ENCODE measurements at places on chromosomes 13 and 19. TPM values are rescaled to one million over a fixed set of nuclear protein-coding genes. Genes with fewer than 3 reads are reported as not detected.

DNA sequence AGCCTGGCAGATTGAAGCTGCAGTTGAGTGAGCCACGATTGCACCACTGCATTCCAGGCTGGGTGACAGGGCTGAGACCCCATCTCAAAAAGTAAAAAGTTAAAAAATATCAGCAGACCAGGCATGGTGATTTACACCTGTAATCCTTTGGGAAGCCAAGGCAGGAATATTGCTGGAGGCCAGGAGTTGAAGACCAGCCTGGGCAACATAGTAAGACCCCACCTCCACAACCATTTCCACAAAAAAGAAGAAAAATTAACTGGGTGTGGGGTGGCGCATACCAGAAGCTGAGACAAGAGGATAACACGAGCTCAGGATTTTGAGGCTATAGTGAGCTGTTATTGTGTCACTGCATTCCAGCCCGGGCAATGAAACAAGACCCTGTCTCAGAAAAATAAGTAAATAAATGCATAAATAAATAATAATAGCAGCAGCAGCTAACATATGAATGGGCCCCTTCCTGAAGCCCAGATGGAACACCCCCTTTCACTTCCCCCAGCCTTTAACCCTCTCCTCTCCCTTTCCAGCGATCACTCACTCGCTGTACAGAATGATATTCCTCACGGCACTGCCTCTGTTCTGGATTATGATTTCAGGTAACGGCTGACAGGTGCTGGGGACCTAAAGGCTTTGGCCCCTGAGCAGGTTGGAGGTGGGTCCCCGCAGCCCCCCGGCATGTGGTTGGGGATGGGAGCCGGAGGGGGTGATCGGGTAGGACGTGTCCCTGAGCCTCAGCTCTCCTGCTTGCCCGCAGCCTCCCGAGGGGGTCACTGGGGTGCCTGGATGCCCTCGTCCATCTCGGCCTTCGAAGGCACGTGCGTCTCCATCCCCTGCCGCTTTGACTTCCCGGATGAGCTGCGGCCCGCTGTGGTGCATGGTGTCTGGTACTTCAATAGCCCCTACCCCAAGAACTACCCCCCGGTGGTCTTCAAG lies 3.2 kb downstream of the MAG start:
- no peak for DNase-seq
- no peak overlapping the region for H3K27ac ChIP-seq
- H3K36me3 ChIP-seq: no peaks in the 10 kb centered on the region
- H3K4me1 ChIP-seq: no peaks in the 10 kb centered on the region

The SLC17A7 gene
- total RNA-seq: 0.13 TPM

The ZNF284 gene
- 2.7 TPM for total RNA-seq

DNA sequence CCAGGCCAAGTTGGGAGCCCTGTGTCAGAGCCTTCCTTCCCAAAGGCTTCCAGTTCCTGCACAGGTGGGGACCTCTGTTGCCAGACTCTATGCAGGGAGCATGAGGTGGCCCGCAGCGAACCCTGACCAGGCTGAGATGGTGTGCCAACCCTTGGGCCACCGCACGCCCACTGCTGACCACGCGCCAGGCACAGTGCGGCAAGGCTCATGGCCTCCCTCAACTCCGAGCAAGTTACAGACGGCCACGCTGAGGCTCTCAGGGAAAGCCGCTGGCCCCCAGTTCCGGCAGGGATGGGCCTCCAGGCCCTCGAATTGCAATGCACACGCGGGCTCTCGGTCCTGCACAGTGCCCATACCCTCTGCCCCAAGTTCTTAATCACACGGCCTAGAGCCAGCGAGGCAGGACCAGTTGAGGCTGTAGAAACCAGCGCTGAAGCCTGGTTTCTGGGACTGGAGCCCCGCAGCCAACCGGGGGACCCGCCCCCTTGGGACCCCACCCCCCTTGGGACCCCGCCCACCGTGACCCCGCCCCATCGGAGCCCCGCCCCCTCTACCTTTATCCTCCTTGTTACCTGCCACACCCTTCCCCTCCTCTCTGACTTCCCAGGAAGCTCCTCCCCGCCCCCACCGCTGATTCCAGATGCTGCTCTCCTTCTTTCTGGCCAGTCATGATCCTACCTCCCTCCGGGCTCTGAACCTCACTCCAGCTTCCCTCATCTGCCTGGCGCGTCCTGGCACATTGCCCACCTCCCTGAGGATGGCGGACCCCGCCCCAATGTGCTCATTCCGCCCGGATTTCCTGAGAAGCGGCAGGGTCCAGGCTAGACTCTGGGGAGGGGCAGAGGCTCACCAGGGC lies 6.0 kb downstream of the PEX11G start:
- no peak overlapping the region for H3K4me3 ChIP-seq
- H3K27ac ChIP-seq: no peak overlapping the region
- H3K36me3 ChIP-seq: no peaks in the 10 kb centered on the region
- H3K27me3 ChIP-seq: no peaks in the 10 kb centered on the region
- H3K4me1 ChIP-seq: no peaks in the 10 kb centered on the region
- DNase-seq: no peak

The LRRC25 gene
- total RNA-seq: not detected

DNA sequence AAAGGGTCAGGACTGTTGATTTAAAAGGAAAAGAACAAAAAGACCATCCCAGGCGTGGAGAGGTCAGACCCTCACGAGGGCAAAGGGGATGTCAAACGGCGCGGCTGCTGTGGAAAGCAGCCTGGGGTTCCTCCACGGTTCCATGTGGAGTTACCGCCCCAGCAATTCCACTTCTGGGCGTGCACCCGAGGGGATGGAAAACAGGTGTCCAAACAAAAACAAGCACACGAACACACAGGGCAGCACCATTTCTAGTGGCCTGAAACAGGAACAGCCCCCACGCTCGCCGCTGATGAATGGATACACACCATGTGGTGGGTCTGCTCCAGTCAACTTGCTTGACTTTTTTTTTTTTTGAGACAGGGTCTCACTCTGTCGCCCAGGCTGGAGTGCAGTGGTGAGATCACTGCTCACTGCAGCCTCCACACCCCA lies 11.2 kb downstream of the AP3D1 start:
- DNase-seq: no peak
- no peaks in the 10 kb centered on the region for H3K27me3 ChIP-seq
- H3K27ac ChIP-seq: no peak overlapping the region
- H3K36me3 ChIP-seq: peaks cover 7% of the 10 kb centered on the region

The KANK3 gene
- total RNA-seq: 26.3 TPM

- H3K36me3 ChIP-seq: no peaks in the 10 kb centered on the region
- no peaks in the 10 kb centered on the region for H3K27me3 ChIP-seq
- H3K27ac ChIP-seq: no peak overlapping the region
- no peak overlapping the region for H3K4me3 ChIP-seq
- peaks cover 4% of the 10 kb centered on the region for H3K4me1 ChIP-seq
Measured at GRCh38 chr19:953445-954271, 27.8 kb downstream of the ARID3A start.

GRCh38 chr13:83666141-83666540 lies 216.1 kb downstream of the SLITRK1 start:
- no peaks in the 10 kb centered on the region for H3K36me3 ChIP-seq
- H3K27me3 ChIP-seq: no peaks in the 10 kb centered on the region
- H3K4me1 ChIP-seq: no peaks in the 10 kb centered on the region
- no peak overlapping the region for H3K27ac ChIP-seq

- peaks cover 18% of the 10 kb centered on the region for H3K4me1 ChIP-seq
- H3K27ac ChIP-seq: no peak overlapping the region
- no peaks in the 10 kb centered on the region for H3K36me3 ChIP-seq
Measured at GRCh38 chr13:43787518-43787891, 733 bp upstream of the ENOX1 start.

DNA sequence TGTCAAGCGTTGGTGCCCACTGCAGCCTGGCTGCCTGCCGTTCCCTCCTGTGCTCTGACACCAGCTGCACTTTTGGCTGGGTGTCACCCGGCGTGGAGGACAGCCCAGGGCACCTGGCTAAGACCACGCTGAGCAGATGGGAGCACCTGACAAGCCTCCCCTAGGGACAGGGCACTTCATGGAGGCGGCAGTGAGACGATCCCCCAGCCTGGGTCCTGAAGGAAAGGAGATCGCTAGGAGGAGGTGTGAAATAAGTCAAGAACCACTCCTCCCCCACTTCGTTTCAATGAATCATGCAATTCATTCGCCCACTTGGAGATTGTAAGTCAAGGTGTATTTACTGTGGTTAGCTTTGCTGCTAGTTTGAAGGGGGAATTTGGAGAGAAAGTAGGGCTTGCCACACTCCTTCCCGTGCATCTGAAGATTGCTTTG lies 38.8 kb downstream of the VSTM2B start:
- H3K4me1 ChIP-seq: no peaks in the 10 kb centered on the region
- no peaks in the 10 kb centered on the region for H3K36me3 ChIP-seq
- no peaks in the 10 kb centered on the region for H3K27me3 ChIP-seq
- no peak for DNase-seq
- H3K27ac ChIP-seq: no peak overlapping the region
- H3K4me3 ChIP-seq: no peak overlapping the region

The ZNF540 gene
- total RNA-seq: 0.75 TPM

DNA sequence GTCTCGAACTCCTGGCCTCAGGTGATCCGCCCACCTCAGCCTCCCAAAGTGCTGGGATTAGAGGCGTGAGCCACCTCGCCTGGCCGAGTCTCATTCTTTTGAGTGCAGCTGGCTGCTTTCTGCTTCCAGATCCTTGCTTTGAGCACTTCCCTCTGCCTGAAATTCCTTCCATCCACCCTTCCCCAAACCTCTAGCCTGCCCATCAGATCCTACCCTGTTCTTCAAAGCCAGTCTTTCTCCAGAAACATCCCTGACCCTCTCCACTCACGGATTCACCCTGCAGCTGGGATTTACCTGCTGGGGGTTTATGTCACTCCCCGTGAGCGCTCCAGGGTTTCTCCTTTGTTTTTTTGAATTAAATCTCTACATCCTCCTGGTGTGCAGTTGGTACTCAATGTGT lies 13.1 kb upstream of the NPAS1 start:
- no peaks in the 10 kb centered on the region for H3K36me3 ChIP-seq
- no peak overlapping the region for H3K4me3 ChIP-seq
- H3K4me1 ChIP-seq: no peaks in the 10 kb centered on the region
- H3K27me3 ChIP-seq: peaks cover 5% of the 10 kb centered on the region
- no peak overlapping the region for H3K27ac ChIP-seq
- no peak for DNase-seq

GRCh38 chr13:50527612-50528509 lies 315.6 kb downstream of the DLEU7 start:
- no peak overlapping the region for H3K4me3 ChIP-seq
- H3K27ac ChIP-seq: no peak overlapping the region
- H3K27me3 ChIP-seq: no peaks in the 10 kb centered on the region
- H3K36me3 ChIP-seq: no peaks in the 10 kb centered on the region
- peaks cover 8% of the 10 kb centered on the region for H3K4me1 ChIP-seq

The MBD3L2 gene
- total RNA-seq: not detected

DNA sequence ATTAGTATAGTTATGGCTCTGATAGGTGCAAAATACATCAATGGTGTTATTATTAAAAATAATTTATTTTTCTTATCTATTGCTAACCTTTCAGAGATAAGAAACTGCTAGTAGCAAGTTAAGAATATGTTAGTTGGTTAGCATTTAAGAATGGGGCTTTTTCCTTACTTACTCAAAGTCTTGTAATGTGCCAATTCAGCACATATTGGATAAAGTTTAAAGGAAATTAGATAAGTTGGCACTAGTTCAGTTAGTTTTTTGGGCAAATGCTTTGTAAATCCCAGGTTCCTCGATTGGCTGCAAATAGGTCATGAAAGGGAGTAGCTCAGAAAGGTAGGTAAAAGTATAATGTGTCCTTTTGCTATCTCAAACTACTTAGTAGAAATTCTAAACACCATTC lies 2806.7 kb downstream of the PCDH9 start:
- no peaks in the 10 kb centered on the region for H3K27me3 ChIP-seq
- H3K27ac ChIP-seq: no peak overlapping the region
- H3K36me3 ChIP-seq: no peaks in the 10 kb centered on the region
- DNase-seq: no peak
- no peak overlapping the region for H3K4me3 ChIP-seq
- no peaks in the 10 kb centered on the region for H3K4me1 ChIP-seq

The KLK15 gene
- not detected for total RNA-seq

DNA sequence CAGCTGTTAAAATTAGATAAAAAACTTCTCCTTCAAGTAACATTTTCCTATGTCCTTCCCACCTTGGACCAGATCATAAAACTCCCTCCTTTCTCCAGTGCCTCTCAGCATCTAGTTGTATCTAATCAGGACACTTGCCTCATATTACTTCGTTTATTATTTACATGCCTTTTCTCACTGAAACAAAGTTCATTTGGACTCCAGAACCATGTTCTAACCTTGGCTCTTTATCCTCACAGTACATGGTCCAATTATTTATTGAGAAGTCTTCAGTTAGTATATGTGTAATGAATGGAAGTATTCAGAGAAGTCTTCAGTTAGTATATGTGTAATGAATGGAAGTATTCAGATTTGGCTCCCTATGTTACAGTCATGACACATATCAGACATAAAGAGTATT lies 342.7 kb downstream of the OXGR1 start:
- H3K27ac ChIP-seq: no peak overlapping the region
- DNase-seq: no peak
- H3K4me1 ChIP-seq: peaks cover 12% of the 10 kb centered on the region
- H3K4me3 ChIP-seq: no peak overlapping the region
- no peaks in the 10 kb centered on the region for H3K27me3 ChIP-seq
- no peaks in the 10 kb centered on the region for H3K36me3 ChIP-seq

GRCh38 chr19:30083701-30084156 lies 141.7 kb downstream of the URI1 start:
- H3K36me3 ChIP-seq: no peaks in the 10 kb centered on the region
- H3K4me1 ChIP-seq: no peaks in the 10 kb centered on the region
- no peak overlapping the region for H3K27ac ChIP-seq
- no peaks in the 10 kb centered on the region for H3K27me3 ChIP-seq
- DNase-seq: no peak
- H3K4me3 ChIP-seq: no peak overlapping the region

DNA sequence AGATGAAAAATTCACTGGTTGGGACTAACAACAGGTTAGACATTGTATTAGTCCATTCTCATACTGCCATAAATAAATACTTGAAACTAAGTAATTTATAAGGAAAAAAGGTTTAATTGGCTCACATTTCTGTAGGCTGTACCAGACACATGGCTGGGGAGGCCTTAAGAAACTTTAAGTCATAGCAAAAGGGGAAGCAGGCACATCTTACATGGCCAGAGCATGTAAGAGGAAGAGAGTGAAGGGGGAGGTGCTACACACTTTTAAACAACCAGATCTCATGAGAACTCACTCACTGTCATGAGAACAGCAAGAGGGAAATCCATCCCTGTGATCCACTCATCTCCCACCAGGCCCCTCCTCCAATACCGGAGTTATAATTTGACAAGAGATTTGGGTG lies 125.9 kb downstream of the SUCLA2 start:
- no peaks in the 10 kb centered on the region for H3K36me3 ChIP-seq
- DNase-seq: no peak
- no peaks in the 10 kb centered on the region for H3K27me3 ChIP-seq

The SERP2 gene
- total RNA-seq: not detected

Data from endothelial cell of umbilical vein (primary cell).